Occipital lobe (tissue), 3 donors: ENCODE measurements at places on chromosomes 3 and 15. TPM values are rescaled to one million over a fixed set of nuclear protein-coding genes. Genes with fewer than 3 reads are reported as not detected.

The CPNE4 gene
- total RNA-seq, result 3.4 TPM

The PRICKLE2 gene
- total RNA-seq, result 87.5 TPM

The TKT gene
- total RNA-seq, result 157 TPM

The DGKG gene
- 3.0 TPM for total RNA-seq

The POPDC2 gene
- total RNA-seq, result 0.94 TPM

The UBR1 gene
- 68.3 TPM for total RNA-seq

The SEMA3B gene
- total RNA-seq, result 2.3 TPM

The PLA2G4E gene
- not detected for total RNA-seq

The GRIP2 gene
- total RNA-seq, result 9.7 TPM

The SRPRB gene
- 32.8 TPM for total RNA-seq

The SH2D7 gene
- total RNA-seq, result not detected

The C3orf22 gene
- not detected for total RNA-seq

The GPR160 gene
- 2.5 TPM for total RNA-seq

The ALS2CL gene
- total RNA-seq, result 3.9 TPM

GRCh38 chr3:129888771-129889170 is 4.7 kb downstream of the TMCC1 start:
- DNase-seq, result no peak

DNA sequence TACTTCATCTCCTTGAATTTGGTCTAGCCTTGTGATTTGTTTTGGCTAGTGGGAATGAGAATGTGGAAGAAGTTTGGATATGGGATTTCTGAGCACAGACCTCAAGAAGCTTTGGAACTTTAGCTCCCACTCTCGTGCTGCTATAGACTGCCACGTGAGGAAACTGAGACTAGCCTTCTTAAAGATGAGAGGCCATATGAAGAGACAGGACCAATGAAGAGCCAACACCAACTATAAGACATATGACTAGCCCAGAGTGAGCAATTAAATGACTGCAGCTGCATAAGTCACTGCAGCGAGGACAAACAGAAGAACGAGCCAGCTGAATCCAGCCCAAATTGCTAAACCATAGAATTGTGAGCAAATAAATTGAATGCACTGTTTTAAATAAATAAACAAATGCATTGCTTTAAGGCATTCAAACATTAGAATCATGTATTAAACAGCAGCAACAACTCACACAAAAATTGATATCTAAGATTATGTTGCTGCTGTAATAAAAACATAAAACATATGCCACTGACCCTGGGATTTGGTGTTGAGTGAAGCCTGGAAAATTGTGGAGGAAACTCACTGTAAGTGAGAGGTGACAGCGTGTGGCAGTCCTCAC is 15.7 kb upstream of the CNTN4 start:
- no peak for DNase-seq

GRCh38 chr3:194736277-194736895 is 50.7 kb downstream of the FAM43A start:
- no peak for DNase-seq

DNA sequence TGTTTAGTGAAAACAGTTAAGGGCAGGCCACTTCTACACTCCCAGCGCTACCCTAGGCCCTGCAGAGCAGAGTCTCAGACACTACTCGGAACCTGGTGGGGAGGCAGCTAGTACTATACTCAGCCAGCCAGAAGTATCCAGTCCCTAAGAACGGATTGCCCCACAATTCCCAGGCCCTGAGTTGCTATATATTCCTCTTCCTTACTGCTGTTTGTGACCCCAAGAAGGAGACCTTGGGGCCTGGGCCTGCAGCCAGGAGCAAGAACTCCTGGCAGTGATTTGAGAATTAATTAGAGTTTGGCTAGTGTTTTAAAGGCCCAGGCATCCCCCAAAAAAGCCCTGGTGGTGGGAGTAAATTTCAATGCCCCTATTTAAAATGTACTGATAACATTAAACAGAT is 87.7 kb downstream of the RBPMS2 start:
- no peak for DNase-seq

- no peak for DNase-seq
These were observed 61.0 kb downstream of the ATP8B4 start for GRCh38 chr15:50057905-50058639.

- DNase-seq, result no peak
These were observed 1.2 kb upstream of the BBX start for GRCh38 chr3:107521469-107522059.

GRCh38 chr3:2656806-2657777 is 453.1 kb downstream of the IL5RA start:
- peak; percentile 4 for DNase-seq

GRCh38 chr15:65033659-65034269 is 4.3 kb upstream of the MTFMT start:
- no peak for DNase-seq

DNA sequence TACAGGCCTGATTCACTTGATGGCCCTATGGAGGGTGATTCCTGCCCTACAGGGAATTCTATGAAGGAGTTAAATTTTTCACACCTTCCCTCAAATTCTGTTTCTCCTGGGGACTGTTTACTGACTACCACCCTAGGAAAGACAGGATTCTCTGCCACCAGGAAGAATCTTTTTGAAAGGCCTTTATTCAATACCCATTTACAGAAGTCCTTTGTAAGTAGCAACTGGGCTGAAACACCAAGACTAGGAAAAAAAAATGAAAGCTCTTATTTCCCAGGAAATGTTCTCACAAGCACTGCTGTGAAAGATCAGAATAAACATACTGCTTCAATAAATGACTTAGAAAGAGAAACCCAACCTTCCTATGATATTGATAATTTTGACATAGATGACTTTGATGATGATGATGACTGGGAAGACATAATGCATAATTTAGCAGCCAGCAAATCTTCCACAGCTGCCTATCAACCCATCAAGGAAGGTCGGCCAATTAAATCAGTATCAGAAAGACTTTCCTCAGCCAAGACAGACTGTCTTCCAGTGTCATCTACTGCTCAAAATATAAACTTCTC is 43.6 kb downstream of the BLM start:
- DNase-seq, result no peak

GRCh38 chr3:38374221-38374620 is 27.6 kb downstream of the XYLB start:
- no peak for DNase-seq

GRCh38 chr3:170164717-170165116 is 16.8 kb downstream of the PHC3 start:
- DNase-seq, result no peak

- DNase-seq, result peak; percentile 31
These were observed 54.1 kb upstream of the FURIN start for GRCh38 chr15:90814191-90814821.

- DNase-seq, result no peak
These were observed 465.3 kb downstream of the FGF12 start for GRCh38 chr3:192262001-192262400.

DNA sequence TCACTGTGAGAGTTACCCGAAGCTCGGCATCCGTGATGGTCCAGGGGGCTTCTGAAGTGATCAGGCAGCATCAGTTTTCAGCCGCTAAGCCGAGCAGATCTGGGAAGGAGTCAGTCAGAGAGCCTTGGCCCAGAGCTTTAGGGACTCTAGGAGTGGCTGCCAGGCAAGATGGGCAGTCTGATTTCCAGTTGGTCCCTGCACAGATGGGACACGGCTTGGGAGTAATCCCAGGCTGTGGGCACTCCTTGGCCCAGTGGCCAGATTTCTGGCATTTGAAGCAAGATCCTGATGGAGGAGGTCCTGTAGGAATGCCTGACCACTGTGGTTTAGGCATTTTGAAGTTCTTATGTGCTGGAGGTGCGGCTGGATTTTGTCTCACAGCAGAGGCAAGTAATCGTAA is 10.5 kb upstream of the IP6K2 start:
- DNase-seq, result no peak

- DNase-seq, result no peak
These were observed 6.5 kb downstream of the ALG3 start for GRCh38 chr3:184242297-184242685.

- no peak for DNase-seq
These were observed 67.8 kb upstream of the FSIP1 start for GRCh38 chr15:39850436-39850835.

DNA sequence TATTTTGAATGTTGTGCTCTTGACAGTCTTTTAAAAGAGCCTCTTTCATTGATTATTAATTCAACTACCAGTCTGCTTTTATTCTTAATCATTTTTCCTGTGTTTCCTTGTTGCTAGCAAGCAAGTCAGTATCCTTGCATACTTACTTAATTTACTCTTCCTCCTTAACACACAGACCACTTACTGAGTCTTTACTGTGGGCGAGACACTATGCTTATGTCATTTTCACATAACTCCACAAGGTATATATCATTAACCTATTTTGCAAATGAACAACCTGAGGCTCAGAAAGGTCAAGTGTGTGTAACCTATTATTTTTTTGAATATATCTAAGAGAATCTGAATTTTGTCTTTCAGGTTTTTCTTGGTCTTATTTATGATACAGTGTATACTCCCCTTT is 130.9 kb downstream of the WDR76 start:
- no peak for DNase-seq

DNA sequence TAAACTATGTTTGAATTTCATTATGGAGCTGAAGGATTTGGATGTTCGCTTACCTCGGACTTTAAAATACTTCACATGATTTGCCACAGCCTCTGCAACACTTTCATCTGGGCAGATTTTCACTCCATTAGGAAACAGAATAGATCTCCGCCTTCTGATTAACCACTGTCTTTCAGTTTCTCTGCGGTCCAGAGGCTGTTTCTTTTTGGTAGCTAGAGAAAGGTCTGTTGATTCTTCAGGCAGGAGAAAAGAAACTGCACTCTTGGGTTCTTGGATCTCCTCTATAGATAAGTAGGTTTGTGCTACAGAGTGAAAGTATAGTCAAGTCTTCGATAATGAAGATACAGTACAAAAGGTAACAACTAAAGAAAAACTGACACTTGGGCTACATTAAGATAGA is 844 bp downstream of the IMPG2 start:
- DNase-seq, result no peak

- DNase-seq, result no peak
These were observed 50.8 kb downstream of the GPR176 start for GRCh38 chr15:39869254-39869653.

- DNase-seq, result no peak
These were observed 797.1 kb downstream of the ROBO1 start for GRCh38 chr3:78970656-78971055.

DNA sequence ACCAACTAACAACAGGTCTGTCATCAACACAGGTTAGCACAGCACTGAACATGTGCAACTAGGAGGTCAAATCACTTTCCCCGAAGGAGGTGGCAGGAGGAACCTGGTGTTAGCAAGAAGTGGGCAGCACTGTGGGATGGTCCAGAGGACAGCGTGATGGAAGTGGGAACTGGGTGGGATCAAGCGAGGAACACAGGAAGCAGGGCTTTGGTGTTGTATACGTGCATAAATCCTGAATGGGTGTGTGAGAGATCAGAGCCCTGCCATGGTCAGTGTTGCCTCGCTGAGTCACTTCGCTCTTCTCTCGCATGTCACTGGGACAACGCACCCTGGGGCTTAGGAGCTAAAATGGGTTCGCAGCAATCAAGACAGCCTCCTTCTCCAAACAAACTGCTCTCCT is 62.1 kb downstream of the MOBP start:
- DNase-seq, result no peak
